Bronchial smooth muscle cell (primary cell): ENCODE measurements at places on chromosomes 3 and 15. TPM values are rescaled to one million over a fixed set of nuclear protein-coding genes. Genes with fewer than 3 reads are reported as not detected.

CTXN2 gene
- total RNA-seq, result not detected in 2 replicates

KIF15 gene
- 1.3 and 2.7 TPM in 2 replicates for total RNA-seq

BMF gene
- total RNA-seq, result 3.8 and 21.8 TPM in 2 replicates

UPK1B gene
- under 0.01 TPM in 1 of 2 replicates, not detected in the other for total RNA-seq

CCDC33 gene
- 0.16 TPM in 1 of 2 replicates, not detected in the other for total RNA-seq

OR5H2 gene
- not detected in 2 replicates for total RNA-seq

MINAR1 gene
- 0.43 and 0.63 TPM in 2 replicates for total RNA-seq

GOLGA8J gene
- 0.09 TPM in 1 of 2 replicates, not detected in the other for total RNA-seq

KCNAB1 gene
- under 0.01 TPM in 1 of 2 replicates, not detected in the other for total RNA-seq

TFDP2 gene
- total RNA-seq, result 23.3 and 26.6 TPM in 2 replicates

PRTG gene
- total RNA-seq, result 0.47 and 1.2 TPM in 2 replicates
